ENCODE measurements at places on chromosomes 16 and 17.

DNA sequence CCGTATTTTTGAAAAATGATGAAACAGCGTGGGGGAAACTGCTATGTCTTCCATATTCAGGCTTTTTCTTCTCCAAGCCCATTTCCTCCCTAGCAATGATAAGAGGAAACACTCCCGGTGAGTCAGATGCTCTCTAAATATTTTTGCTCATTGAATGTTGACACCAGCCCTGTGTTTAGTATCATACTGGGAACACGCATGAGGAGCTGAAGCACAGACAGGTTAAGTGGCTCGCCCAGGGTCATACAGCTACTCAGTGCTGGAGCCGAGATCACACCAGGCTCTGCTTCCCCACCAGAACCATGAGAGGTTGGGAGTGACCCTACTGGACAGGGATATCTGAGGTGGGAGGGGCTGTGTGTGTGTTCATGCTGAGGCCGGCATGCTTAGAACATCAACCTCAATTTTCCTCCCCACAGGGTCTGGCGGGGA is 37.8 kb upstream of the ADGRG1 start:
- no peak for DNase-seq

- no peak for DNase-seq
Observed at GRCh38 chr16:4463522-4464163, 10.8 kb downstream of the NMRAL1 start.

DNA sequence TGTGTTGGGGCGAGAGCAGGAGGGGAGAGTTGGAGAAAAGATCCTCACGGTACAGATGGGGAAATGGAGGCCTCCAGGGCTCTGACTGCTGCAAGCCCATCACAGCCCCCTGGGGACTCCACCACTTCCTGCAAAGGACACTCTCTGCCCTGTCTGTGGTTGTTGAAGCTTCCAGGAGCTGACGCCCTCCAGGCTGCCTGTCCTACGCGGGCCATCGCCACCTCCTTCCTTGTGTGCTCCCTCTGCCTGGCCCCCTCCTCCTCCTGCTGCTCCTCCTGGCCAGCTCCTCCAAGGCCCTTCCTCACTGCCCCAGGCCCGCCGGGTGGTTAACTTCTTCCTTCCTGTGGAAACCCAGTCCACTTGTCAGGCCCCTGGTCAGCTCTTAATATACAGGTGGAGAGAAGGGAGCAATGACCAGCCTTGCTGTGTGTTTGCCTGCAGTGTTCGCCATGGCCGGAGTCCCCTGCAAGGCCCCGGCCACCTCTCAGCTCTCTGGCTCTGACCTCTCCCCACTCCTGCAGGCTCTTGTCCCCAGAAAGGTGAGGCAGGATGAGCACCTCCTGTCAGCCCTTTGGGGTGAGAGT is 18.4 kb upstream of the STAC2 start:
- DNase-seq = no peak

DNA sequence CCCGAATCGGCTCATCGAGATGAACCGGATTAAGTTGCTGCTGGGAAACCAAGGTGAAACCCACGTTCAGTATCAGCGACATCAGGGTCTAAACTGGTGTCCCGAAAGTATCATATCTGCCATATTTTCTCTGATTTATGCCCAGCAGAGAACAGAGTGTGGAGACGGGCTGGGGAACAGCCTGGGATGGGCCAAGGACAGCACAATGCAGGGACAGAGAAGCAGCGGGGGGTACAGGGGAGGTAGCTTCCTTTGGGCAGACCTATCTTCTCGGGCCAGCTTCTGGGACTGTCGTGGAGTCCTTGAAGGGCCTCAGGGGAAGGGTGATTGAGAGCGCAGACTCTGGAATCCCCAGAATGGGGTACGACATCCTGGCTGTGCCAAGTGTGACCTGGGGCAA is 17.5 kb upstream of the MLKL start:
- DNase-seq = no peak

- no peak for DNase-seq
Observed at GRCh38 chr16:2490190-2491105, 15.5 kb downstream of the TBC1D24 start.

- no peak for DNase-seq
Observed at GRCh38 chr17:39243155-39243554, 17.4 kb upstream of the STAC2 start.

GRCh38 chr17:34384271-34384670 is 21.2 kb upstream of the CCL1 start:
- no peak for DNase-seq

DNA sequence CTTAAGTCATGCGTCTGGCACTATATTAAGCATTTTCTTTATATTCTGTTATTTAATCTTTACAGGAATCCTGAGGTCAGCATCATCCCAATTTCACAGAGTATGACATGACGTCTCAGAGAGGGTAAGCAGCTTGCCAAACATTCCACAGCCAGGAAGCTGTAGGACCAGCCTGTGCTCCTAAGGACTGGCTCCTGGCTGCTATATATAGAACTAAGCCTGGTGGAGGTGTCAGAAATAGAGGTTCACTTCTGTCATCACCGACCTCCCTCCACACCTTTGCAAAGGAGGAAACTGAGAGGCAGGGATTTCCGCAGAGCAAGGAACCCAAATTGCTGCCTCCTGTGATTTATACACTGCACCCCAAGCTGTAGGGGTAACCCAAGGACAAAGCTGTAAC is 37.9 kb upstream of the NDRG4 start:
- no peak for DNase-seq

DNA sequence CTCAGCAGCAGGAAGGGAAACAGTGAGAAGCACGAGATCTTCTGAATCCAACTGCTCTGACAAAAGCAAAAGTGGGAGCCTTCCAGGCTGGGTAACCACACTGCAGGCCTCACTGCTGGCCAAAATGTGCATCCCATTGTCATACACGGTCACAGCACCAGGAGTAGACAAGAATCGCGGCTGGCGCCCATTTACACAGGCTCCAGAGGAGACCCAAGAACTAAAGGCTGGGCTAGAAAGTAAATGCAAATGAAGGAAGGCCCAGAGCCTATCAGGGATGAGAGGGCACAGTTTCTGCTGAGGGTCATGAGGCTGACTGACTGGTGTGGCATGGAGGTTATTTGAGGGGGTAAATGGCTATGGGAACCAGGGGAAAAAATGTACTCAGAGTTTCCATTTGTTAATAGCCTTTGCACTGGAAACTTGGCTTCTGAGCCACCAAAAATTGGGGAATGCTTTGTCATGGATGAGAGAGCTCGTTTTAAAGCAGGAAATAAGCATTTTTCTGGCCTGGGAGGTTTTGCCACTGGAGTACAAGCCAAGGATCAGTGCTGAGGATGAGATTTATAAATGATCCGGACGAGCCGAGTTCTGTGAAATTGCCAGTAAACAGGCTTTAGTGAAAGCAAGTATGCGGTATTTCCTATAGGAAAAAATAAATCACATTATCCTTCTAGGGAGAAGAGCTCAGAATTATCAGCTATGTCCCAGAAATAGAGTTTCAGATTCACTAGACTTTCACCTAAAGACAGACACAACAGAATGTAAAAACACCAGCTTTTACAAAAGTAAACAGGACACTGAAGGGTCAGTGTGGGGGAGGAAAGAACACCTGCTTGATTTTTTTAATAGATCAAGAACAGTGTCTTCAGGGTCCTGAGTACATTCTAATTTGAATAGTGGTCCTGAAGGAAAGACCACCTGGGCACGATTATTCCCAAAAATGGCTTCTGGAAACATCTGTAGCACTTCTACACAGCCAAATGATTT is 66.9 kb upstream of the GSG1L start:
- DNase-seq = no peak

GRCh38 chr16:1133810-1134520 is 18.9 kb upstream of the CACNA1H start:
- DNase-seq = no peak

DNA sequence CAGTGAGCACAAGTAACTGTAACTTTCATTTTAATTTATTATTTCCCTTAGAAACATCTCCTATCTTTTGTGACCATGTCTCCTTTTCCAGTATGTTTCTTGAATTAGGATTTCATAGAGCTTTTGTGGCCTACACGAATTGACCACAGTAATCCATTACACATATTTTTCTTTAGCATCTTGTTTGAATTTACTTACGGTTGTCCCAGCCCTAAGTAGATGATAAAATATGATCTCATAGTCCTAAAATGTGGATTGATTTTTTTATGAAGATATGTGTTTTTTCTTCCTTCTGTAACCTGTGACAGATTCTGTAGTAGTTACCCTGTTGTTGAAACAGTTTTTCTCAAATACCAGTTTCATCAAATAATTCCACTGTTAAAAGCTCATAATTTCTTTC is 61.5 kb downstream of the NF1 start:
- DNase-seq = no peak

DNA sequence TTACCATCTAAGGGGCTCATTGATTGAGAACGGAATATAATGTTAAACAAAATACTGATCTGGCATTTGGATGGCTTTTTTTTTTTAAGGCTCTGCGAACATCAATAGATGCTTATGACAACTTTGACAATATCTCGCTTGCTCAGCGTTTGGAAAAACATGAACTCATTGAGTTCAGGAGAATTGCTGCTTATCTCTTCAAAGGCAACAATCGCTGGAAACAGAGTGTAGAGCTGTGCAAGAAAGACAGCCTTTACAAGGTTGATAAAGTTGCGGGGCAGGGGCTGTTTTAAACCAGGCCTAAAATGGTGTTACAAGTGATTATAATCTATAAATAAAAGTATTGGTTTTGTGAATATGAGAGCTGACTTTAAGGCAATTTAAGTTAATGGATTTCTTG is 22.3 kb downstream of the PTRH2 start:
- no peak for DNase-seq

DNA sequence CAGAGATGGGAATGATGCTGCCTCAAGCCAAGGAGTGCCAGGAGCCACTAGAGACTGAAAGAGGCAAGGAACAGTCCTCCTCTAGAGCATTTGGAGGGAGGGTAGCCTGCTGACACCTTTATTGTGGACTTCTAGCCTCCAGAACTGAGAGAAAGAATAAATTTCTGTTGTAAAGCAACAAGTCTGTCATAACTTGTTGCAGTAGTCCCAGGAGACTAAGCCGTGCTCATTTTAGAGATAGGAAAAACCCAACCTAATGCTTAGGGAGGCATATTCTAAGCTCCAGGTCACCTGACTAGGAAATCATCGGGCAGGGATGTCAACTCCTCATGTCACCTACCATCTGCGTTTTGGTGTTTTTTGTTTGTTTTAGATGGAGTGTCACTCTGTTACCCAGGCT is 345.4 kb upstream of the EEF2KMT start:
- DNase-seq = no peak

DNA sequence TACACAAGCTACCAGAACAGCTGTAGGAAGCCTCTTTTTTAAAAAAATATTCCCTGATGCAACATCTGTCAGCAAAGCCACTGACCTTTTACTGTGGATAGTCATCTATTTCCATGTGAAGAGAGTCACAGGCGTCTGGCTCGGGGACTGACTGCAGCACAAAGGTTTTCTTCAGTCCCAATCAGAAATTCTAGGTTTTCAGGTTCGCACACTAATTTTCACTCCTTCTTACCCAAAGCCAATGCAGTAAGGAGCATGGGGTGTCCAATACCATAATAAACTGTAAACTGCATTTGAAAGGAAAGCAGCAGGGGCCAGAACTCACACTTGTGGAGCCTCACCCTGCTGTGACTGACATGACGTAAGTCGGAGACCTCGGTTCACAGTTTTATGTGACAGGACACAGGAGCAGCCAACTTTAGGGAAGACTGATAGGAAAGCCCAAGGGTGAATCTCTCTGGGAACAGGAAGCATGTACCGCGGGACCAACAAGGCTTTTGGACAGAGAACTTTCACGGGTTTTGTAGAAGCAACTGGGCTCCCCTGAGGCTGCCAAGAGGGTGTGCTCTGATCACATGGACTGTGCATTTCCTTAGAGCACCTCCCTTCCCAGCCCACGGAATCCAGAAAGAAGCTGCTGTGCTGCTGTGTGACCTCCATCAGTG is 9.1 kb upstream of the TMEM100 start:
- DNase-seq = no peak

- DNase-seq = peak; percentile 52
Observed at GRCh38 chr16:28623172-28623711, 13.4 kb upstream of the SULT1A1 start.

DNA sequence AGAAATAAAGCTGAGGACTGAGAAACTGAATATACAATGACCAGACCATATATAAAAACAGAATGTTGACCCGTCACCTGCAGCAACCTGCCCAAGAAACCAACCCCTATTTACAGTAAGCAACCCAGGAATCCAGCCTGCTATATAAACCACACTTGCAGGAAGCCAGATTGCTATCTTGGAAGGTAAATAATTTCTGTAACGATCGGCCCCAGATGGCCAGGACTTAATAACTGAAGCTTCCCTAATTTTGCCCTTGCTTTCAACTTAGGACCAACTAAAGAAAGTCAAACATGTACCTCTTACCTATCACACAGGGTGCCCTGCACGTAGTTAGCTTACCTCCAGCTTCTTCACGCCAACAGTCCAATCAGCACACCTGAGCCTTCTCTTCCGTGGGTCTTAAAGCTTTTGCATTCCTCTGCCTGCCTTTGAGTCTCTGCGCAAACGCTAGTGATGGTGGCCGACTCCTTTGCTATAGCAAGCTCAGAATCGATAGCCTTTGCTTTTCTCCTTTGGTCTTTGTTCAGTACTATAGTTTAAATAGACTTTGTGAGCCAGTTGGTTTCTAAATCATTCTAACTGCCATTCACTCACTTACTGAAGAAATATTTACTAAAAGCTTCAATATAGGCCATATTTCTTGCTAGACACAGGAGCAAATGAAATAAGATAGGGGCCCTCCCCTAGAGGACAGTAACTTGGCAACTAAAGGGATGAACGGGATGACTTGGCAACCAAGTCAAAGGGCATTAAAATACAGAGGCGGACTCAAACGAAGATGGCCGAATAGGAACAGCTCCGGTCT is 31.3 kb downstream of the MPHOSPH6 start:
- DNase-seq = no peak

- no peak for DNase-seq
Observed at GRCh38 chr17:1006054-1006453, 9.1 kb downstream of the TIMM22 start.

- no peak for DNase-seq
Observed at GRCh38 chr16:12885742-12886141, 15.7 kb upstream of the SHISA9 start.

GRCh38 chr17:79832218-79833109 is 6.8 kb downstream of the CBX4 start:
- DNase-seq = no peak

GRCh38 chr17:81576621-81577277 is 24.6 kb upstream of the FAAP100 start:
- DNase-seq = no peak
